ENCODE measurements at places on chromosomes 1 and 21.
A peak's percentile ranks its signal among the peaks of the same experiment; 100 is the strongest.

DNA sequence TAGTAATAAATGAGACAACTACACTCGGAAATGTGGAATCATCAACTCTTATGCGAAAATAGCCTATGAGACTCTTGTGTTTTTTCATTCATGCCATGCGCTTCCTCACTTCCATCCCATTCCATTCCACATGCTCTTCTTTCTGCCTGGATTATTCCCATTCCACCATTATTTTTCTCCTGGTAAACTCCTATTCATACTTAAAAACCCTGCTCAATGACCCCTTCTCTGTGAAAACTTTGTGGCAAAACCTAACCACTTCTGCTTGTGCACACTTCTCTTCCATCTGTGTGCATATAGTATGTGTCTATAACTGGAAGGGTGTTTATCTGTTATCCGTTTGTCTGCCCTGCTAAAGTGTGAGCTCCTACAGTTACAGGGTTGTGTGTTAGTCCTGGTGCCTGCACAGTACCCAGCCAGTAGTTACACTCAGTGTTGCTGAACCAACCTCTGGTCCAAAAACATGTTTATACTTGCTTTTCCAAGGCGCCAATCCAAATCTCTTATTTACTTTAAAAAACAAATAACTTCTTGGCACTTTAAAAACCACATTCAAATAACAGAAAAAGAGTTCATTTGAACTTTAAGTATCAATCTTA is 10.7 kb downstream of the EPHX1 start:
- no peak for DNase-seq

- peak; percentile 57 for DNase-seq
Measured at GRCh38 chr1:16215882-16216753, 3.7 kb upstream of the ARHGEF19 start.

DNA sequence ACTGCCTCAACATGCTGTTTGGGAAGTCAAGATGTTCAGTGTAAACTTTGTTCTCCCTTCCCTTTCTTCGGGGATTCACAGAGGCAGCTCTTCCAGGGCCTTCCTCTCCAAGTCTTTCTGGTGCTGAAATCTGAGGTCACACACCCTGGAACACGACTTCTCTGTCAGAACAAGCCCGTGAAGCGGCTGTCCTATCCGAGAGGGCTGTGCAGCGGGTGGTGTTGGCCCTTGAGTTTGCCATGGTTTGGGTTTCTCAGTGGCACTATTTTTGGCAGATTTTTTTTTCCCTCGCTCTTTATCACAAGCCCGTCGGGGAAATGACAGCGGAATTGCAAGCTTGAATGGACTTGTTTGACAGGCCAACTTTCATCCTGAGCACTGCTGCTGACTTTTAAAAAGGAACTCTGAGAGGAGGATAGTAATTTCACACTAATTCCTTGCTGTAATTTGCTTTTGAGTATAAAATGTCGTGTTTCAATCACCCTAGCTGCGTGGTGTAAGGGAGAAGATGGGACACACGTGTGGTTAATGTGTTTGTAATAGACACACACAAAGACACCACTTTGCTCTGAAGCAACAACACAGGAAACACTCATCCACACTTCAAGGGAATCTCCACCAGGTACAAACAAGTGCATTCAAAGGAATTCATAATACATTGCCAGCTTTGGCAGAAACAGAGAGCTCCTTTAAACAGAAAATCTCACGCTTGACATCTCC is 60.1 kb upstream of the TARBP1 start:
- DNase-seq, result no peak

- peak; percentile 51 for DNase-seq
Measured at GRCh38 chr21:37073417-37074196, 553 bp downstream of the TTC3 start.

DNA sequence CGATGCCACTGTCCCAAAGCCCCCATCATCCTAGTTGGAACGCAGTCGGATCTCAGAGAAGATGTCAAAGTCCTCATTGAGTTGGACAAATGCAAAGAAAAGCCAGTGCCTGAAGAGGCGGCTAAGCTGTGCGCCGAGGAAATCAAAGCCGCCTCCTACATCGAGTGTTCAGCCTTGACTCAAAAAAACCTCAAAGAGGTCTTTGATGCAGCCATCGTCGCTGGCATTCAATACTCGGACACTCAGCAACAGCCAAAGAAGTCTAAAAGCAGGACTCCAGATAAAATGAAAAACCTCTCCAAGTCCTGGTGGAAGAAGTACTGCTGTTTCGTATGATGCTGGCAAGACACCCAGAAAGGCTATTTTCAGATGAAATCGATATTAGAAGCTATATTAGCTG is 8.1 kb downstream of the RHOU start:
- DNase-seq, result no peak

GRCh38 chr21:15065392-15066122 is 757 bp upstream of the NRIP1 start:
- peak; percentile 83 for DNase-seq

DNA sequence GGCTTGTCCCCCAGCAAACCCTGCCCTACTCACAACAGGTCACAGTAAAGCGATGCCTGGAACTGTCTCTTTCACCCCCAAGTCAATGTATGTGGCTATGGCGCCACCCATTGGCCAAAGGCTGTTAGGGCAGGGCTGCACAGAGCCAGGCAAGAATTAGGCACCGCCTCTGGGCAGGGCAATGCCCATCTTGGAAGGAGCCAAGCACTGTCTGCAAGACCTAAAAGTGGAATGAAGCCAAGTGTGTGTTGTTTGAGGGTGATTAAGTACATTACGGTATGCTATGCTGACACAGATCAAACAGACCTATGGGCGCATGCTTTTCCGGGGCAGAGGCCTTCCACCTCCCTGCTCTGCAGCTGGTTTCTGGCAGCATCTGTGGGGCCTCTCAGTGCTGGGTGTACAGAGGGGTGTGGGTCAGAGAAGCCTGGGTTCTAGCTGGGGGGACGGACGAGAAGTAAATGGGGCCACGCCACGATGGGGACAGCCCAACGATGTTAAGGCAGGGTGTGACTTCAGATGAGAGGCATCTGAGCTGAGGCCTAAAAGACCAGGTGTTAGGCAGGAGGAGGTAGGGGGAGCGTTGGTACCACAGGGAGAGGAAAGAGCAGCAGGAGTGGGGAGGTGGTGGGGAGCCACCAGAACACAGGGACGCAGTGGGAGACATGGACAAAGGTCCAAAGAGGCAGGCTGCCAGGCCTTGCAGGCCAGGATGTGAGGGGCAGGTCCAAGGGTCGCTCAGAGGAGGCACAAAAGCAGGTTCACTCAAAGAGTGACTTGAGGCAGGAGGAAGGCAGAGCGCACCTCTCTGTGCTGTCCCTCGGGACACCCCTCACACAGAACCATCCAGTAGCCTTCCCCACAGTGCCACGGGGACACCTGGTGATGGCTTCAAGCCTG is 49.8 kb downstream of the ACOT7 start:
- DNase-seq, result peak; percentile 81

- DNase-seq, result no peak
Measured at GRCh38 chr1:198556971-198557370, 16.5 kb upstream of the ATP6V1G3 start.

DNA sequence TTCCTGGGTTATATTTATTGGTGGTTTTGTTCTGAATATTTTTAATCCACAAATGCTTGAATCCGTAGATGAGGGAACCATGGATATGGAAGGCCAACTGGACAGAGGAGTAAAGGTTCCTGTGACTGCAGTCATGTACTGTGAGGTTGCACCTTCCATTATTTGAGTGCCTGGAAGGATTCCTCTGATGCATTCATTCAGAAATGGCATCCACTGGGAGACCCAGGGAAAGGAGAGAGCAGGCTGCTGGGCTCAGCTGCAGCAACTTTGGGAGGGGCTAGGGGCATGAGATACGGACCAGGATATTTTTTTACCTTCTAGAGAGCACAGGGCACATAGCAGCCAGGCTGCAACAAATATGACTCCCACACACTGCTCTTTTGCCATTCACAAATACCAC is 19.5 kb downstream of the AK2 start:
- DNase-seq, result no peak

GRCh38 chr1:15696956-15697521 is 12.9 kb downstream of the PLEKHM2 start:
- no peak for DNase-seq

DNA sequence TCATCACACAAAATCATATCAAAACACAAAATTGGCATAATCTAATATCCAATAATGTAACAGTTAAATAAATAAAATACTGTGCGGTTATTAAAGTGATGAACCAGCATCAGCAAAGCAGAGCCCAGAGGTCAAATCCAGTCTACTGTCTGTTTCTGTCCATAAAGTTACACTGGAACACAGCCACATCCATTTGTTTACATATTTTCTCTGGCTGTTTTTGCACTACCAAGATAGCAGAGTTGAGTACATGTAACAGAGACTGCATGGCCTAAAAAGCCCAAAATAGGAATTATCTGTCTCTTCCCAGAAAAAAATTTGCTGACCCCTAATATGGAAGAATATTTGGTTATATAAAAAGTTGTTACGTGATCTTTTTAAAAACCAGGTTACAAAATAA is 242.2 kb upstream of the DMRTA2 start:
- no peak for DNase-seq

DNA sequence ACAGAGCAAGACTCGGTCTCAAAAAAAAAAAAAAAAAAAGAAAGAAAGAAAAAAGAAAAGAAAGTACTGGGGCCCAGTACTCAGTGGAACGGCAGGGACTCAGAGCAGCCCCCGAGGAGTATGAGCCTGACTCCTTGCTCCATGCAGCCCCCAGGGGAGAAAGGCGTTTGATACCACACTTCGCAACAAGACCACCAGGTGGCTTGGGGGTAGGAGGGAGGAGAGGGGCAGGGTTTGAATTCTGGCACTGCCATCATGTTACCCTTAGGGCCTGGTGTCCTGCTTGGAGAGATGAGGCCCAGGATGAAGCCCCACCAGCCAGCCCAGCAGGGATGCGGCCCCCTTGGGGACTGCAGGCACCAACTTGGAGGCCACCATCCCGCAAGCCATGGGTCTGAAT is 321.3 kb upstream of the VAMP3 start:
- no peak for DNase-seq

DNA sequence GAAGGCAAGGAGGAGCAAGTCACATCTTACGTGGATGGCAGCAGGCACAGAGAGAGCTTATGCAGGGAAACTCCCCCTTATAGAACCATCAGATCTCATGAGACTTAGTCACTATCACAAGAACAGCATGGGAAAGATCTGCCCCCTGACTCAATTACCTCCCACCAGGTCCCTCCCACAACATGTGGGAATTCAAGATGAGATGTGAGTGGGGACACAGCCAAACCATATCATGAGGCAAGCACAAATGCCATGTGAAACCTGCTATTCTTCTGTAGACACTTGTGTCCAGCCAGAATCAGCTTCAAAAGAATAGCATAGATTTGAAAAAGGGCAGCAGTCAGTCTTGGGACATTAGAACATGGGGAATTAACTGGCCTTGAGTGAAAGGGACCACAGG is 32.2 kb upstream of the UBE2U start:
- no peak for DNase-seq

- DNase-seq, result no peak
Measured at GRCh38 chr1:19877821-19878636, 4.2 kb upstream of the OTUD3 start.

DNA sequence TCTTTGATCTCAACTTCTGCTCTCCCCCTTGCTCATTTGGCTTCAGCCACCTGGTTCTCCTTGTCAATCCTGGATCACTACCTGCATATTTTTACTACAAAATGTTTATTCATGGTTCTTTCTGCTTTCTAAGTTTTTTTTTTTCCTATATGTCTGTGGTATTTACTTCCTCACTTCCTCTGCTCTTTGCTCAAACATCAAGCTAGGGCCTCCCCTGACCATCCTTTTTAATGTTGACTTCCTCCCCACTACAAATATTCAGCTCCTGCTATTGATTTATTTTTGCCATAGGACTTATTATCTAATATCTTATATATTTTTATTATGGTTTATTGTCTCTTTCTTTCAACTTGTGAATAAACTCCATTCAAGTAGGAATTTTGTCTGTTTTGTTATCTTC is 14.1 kb upstream of the SLC19A2 start:
- DNase-seq, result no peak

DNA sequence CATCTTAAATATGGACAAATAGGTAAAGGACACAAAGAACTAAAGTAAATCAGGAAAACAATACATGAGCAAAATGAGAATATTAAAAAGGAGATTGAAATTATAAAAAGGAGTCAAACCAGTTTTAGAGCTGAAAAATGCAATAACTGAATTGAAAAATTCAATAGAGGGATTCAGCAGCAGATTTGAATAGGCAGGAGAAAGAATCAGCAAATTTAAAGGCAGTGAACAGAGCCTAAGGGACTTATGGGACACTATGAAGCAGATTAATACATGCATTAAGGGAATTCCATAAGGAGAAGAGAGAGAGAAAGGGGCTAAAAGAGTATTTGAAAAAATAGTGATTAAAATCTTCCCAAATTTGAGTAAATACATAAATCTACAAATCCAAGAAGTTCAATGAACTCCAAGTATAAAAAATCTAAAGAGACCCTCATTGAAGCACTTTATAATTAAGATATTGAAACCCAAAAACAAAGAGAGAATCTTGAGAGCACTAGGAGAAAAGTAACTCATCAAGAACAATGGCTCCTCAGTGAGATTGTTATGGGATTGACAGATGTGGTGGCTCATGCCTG is 2.9 kb downstream of the CFAP107 start:
- DNase-seq, result no peak

DNA sequence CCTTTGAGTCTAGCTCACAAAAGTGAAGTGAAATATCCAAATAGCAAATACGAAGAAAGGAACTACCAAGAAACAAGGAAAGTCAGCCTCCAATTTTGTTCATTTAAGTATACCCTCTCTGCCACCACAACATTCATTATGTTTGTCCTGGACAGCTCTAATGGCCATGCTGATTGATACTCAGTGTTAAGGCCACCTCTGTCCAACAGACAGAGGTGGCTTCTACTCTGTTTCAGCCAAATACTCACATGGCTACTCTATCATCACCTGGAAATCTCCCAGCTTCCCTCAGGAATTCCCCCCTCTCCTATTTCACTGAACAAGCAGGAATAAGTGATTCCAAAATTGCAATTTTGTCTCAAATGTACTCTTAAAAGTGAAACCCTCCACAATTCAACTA is 10.7 kb downstream of the APP start:
- no peak for DNase-seq

- DNase-seq, result no peak
Measured at GRCh38 chr1:80056179-80056578, 1049.6 kb upstream of the ADGRL4 start.

DNA sequence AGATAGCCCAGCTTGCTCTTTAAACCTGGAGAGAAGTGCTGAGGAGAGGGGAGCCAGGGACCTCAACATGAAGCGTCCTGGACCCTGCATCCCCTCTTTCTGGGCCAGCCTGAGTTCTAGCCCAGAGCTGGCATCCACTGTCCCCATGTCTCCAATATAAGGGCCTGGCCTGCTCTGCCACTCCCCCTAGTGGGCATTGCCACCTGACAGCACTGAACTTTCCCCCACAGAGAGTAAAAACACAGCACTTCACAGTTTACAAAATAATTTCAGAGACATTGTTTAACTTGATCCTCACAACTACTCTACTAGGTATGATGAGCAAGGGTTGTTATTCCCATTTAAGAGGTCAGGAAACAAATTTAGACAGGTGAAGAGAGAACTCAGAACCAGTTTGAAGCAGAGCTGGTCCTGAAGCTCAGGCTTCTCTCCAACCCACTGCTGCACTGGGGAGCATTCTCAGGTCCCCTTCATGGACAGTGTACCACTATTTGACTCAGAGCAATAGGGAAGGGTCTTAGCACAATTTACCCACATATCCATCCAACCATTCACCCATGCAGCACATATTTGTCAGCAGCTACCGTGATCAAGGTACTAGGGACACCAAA is 151.2 kb downstream of the DMRTA2 start:
- DNase-seq, result peak; percentile 18

GRCh38 chr1:230340526-230341161 is 85.5 kb downstream of the PGBD5 start:
- no peak for DNase-seq

- no peak for DNase-seq
Measured at GRCh38 chr1:237448042-237448441, 406.1 kb downstream of the RYR2 start.
